Neural crest cell (in vitro differentiated cells): ENCODE measurements at places on chromosomes 2 and 18.

GRCh38 chr2:201962774-201963562, 70.7 kb upstream of the FZD7 start:
- peak; percentile 33 for DNase-seq

DNA sequence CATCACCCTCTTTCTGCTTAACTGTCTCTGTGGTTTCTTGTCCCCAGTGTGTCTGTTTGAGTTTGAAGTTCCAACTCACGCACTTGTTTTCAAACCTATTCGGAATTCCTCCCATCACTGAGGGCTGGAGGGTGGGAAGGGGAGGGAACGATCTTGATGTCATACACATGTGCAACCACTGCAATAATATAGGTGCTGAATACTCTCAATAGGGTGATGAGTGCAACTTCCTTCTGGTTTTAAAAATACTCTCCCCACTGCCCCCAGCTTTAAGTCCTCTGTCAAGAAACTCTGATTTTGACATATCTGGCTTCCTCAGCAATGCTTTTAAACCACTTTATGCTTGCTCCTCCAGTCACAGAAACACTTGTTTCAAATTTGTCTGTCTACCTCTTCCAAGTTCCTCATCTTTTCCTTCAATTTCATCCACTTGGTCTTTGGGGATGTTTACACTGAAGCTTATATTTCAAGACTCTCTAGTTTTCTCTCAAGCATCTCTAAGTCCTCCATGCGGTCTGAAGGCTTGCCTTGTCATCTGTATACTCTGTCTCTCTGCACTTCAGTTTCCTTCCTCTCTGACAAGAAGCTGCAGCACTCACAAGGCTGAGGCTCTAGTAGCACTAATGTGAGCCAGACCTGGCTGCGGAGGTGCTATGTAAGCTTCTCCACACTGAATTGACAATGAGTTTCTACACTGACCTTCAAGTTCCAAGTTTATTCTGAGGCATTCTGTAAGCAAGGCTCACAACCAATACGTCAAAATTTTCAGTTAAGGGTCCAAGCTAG, 422.3 kb downstream of the ZEB2 start:
- no peak for DNase-seq

GRCh38 chr18:79628416-79629248, 51.0 kb upstream of the CTDP1 start:
- DNase-seq: no peak

DNA sequence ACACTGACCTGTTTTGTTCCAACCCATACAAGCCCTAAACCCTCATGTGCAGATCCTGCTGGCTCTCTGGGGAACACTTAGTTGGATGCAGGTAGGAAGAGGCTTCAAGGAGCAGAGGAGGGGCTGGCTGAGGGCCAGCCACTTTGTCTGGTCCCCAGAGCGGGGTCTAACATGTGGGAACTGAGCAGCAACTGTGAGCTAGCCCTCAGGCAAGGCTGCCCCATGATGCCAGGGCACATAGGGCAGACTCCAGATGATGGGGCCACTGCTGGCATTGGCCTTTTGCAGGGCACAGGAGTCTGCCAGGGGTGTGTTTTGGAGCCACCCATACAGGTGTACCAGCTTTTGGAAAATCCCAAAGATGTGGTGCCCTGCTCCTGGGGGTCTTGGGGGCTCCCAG, 67.7 kb downstream of the HPCAL1 start:
- no peak for DNase-seq

GRCh38 chr2:226216575-226216974, 583.0 kb downstream of the IRS1 start:
- no peak for DNase-seq

GRCh38 chr18:39845631-39846030, 2109.4 kb upstream of the PIK3C3 start:
- DNase-seq: no peak

DNA sequence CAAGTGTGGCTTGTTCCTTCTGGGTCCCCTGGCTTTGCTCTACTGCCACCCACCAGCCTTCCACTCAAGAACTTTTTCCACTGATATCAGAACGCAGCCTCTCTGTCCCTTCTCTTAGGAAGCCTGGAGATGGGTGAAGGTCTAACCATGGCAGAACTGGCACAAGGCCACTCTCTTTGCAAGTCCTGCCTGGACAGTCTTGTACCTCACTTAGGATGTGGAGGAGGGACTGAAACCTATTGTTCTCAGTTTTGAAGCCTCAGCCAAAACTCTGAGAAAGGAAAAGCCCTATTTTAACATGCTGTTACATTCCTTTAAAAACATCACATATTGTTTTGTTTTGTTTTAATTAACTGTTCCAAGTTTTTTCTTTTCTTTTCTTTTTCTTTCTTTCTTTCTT, 58.9 kb upstream of the NCOA1 start:
- no peak for DNase-seq

GRCh38 chr2:195649629-195650190, 7.3 kb upstream of the SLC39A10 start:
- DNase-seq: no peak

DNA sequence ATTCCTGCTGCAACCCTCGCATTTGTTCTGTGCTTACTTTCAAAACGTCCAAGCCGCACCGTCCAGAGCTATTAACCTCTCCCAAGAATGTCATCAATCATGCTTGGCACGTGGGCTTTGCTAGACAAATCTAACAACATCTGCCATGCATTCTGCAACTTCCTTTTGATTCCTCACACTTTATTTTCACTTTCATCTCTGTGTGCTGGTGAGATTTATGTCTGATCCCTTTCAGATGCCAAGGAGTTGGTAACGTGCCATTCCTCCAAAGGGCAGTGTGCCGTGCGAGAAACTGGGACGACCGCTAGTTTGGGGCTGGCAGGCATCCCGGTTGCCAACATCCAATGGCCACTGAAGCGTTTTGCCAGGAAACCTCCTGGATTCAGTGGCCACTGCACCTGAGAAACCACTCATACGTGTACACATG, 230.0 kb upstream of the PARD3B start:
- DNase-seq: no peak
